ENCODE measurements at places on chromosomes 12 and 14. TPM values are rescaled to one million over a fixed set of nuclear protein-coding genes. Genes with fewer than 3 reads are reported as not detected.
A peak's percentile ranks its signal among the peaks of the same experiment; 100 is the strongest.

- DNase-seq: no peak
Measured at GRCh38 chr12:83128540-83128939, 441.8 kb downstream of the TMTC2 start.

- DNase-seq: no peak
Measured at GRCh38 chr12:89259821-89260220, 92.5 kb downstream of the DUSP6 start.

DNA sequence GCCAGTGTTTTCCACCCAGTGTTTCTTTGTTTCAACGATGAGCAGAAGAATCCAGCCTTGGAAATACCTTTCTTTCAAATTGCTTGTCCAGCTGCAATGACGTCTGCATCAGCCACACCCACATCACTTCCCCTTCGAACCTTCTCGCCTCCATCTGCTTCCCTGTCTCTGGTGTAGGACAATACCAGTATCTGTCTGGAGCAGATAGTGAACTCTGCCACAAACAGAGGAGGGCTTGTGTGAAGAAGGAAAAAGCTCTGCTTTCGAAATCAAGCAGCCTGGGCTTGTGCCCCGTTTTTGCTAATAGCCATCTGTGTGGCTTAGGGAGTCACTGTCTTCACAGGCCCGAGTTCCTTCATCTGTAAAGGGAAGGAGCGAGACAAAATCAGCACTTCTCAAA lies 415.4 kb downstream of the ZFP36L1 start:
- DNase-seq: no peak

Gene NINJ2
- total RNA-seq: 0.17 TPM

Gene FOXG1
- not detected for total RNA-seq

DNA sequence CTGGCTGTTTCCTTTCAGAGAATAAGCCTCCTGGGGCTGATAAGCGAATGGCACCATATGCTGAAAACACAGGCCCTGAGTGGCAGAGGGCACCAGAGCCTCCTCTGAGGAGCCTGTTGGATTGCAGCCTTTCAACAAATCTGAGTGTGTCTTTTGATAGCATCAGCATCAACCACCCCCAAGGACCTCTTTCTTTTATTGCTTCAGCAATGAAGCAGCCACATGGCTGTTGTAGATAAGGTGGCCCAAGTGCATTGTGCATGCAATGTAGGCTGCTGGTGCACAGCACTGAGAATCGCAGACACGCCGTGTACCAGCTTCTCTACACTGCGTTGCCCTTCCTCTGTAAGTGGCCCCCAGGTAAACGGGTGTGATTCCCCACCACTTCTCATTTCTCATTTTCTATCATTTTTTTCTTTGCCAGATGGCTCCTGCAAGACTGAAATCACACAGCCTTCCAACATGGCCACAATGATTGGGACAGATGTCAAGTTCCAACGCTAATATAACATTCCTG lies 191.7 kb downstream of the DAD1 start:
- DNase-seq: no peak

Gene C12orf56
- 0.44 TPM for total RNA-seq

DNA sequence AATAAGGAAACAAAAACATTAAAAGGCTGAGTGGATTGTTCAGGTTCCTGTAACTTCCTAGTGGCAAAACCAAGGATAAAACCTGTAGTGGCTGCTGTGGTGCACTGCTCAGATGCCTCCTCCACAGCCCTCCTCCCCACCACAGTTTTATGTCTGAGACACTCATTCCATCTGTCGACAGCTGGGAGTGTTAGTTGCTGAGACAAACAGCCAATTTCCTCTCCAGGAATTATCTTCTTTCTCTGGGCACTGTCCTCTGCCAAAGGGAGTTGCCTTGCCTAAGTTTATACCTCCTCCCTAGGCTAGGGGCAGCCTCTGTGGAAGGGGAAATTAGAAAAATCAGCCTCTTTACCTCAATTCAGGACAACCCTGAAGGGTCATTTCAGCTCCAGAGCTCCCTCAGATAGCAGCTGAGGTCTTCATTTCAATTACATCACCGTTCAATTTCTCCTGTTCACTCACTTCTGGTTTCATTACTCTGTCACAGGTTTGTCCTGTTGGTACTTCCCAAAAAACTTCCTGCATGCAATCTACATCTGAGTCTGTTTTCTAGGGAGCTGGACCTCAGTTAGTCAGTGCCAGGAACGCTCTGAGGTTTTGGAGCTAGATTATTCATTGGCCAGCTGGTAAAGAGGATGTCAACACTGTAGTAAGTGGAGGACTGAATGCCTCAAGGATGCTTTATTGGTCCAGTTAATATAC lies 74.9 kb upstream of the ATP2B1 start:
- DNase-seq: no peak

DNA sequence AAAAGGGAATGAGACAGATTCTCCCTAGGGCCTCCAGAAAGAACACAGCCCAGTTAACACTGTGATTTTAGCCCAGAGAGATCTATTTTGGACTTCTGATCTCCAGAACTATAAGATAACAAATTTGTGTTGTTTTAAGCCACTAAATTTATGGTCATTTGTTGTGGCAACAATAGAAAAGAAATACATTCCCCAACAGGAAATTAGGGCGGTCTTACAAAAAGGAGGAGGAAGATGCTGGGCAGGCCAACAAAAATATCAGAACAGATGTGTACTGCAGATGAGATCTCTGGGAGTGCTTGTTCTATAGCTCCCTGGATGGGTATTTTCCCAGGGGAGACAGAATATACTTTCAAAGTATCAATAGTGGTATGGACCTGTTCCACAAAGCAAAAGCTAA lies 32.0 kb upstream of the SOCS2 start:
- DNase-seq: no peak

- DNase-seq: no peak
Measured at GRCh38 chr12:123681605-123682004, 10.7 kb downstream of the TCTN2 start.

DNA sequence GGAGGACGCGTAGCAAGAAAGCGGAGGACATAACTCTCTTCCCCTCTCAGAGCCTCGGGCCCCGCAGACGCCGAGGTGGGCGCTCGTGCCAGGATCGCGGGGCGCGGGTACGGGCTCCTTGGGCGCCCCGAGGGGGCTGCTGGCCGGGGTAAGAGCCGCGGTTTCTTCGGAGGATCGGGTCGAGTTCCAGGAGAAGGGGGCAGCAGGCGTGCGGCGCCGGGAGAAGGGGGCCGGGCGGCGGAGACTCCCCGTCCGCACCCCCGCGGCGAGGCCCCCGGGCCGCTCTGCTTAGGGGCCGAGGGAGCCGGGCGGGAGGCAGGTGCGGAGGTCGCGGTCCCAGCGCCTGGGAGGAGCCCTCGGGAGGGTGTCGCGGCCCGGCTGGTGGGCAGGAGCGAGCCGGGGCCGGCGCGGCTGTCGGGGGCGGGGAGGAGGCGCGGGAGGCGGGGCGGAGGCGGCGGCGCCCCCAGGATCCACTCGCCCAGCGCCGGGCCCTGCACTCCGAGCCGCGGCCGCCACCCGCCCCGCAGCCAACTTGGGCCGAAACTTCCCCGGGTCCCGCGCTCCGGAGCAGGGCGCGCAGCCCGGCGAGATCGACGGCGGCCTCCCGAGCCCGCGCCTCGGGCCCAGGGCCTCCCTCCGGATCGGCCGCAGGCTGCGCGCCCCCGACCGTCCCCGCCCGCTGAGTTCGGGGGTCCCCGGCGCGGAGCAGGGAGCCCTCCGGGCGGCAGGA lies 64.4 kb downstream of the FBXL14 start:
- DNase-seq: no peak

Gene SLC17A8
- total RNA-seq: not detected

Gene FNTB
- 12.9 TPM for total RNA-seq

Gene TMEM63C
- 0.65 TPM for total RNA-seq

GRCh38 chr12:131116468-131117117 lies 162.9 kb downstream of the ADGRD1 start:
- no peak for DNase-seq

DNA sequence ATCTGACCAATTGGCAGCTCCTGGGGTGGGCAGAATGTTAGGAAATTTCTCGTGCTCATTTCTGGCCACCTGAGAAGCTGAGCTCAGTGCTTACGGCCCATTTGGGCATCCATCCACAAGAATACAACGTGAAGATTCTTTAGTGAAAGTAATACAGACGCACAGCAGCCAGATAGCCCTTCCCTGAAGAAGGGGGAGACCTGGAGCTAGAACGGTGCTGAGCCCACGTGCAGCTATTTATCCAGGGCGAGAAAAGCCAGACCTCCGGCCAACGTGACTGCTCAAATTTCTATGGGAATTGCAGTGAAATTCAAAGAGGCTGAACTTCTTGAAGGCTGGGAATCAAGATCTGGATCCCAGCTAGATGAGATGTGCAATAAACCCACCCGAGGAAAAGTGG lies 20.7 kb downstream of the NID2 start:
- DNase-seq: no peak

Gene BDKRB1
- 5.0 TPM for total RNA-seq

DNA sequence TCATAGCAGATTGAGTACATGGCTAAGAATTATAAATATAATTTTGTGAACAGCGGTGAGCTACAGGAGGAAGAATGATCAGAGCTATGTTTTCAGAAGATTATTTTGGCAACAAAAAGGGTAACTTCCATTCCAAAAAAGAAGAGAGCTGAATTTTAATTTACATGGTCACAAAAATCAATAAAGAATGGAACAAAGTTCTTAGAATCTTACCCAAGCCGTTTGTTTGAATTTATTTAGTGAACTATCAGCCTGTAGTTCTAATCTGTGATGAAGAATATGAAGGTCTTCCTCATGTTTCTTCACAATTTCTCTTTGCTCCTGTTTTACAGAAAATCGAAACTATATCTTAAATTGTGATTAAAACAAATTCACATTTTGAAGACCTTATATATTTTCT lies 54.4 kb upstream of the C12orf50 start:
- no peak for DNase-seq

GRCh38 chr12:118190266-118190665 lies 54.3 kb downstream of the PEBP1 start:
- no peak for DNase-seq

DNA sequence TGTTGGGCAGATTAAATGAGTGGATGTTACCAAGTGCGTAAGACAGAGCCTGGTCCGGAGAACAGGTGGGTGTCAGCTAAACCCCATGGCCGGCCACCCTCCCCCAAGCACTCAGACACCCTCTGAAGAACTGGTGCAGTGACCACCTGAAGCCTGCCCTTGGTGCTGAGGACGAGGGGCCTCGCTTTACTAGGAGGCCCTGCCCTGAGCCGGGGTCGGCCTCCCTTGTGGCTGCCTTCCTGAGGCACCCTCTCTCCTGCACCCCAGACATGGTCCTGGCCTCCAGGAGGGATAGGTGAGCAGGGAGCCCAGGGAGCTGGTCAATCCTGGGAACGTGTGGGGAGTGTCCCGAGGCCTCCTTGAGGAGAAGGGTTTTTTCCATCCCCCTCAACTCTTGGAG lies 4.9 kb upstream of the KIF26A start:
- DNase-seq: no peak

- DNase-seq: peak; percentile 94
Measured at GRCh38 chr12:116319898-116320621, 42.6 kb upstream of the MED13L start.

GRCh38 chr12:115813256-115813655 lies 464.2 kb downstream of the MED13L start:
- no peak for DNase-seq

DNA sequence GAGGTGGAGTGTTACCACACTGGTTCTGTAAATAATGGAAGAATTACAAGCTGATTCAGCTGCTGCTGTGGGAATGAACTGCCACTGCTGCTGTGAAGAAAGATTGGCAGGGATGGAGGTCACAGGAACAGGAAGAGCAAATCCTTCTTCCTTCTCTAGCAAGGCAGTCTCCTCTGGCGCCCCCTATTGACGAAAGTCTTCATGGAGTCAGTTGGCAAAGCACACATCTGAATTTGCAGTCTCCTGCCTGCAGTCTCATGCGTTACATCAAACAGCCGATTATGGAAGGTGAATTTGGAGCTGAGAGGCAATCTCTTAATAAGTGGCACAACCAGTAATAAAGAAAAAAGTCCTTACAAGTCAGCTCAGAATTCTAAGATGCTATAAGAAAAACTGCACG lies 106.0 kb upstream of the TMTC1 start:
- DNase-seq: peak; percentile 8

GRCh38 chr12:79887890-79888289 lies 47.0 kb downstream of the PPP1R12A start:
- DNase-seq: no peak

DNA sequence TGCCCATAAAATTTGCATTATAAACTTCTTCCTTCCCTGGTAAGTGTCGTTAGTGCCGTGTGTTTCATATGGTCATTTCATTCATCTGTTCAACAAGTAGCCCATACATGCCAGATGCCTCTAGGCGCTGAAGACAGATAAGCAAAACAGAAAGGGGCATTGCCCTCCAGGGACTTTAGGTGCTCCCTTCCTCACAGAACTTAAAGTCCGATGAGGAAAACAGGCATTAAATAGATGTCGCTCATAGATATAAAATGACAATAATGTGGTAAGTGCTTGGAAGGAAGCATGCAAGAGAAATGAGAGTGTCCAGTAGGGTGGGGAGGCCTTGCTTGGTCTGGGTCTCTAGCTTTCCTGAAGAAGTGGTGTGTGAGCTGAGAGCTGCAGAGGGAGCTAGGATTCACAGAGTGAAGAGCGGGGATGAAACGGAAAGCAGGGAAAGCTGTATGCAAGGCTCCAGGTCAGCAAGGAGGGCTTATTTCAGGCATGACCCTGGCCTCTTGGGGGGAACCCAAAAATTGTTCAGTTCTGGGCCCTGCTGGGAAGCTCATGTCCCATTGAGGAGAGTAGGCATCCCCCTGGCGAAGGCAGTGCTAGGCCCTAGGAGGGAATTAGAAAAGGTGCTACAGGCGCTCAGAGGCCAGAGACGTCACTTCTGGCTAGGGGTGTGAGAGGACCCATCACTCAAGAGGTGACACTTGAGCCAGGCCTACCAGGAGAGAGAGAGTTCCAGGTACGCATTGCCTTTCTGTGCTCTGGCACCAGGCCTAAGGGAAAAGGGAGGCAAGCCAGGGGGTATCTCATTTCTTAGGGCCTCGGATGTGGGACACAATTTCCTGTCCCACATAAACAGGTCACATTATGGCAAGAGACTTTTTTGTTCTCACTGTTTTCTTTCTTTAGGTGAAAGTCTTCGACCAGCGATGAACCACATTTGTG lies 11.9 kb downstream of the UBE3B start:
- no peak for DNase-seq

Gene SAMD4A
- 14.8 TPM for total RNA-seq

All from foreskin keratinocyte (primary cell).